Motor neuron (in vitro differentiated cells): ENCODE measurements at places on chromosomes 13 and 19.
A peak's percentile ranks its signal among the peaks of the same experiment; 100 is the strongest.

DNA sequence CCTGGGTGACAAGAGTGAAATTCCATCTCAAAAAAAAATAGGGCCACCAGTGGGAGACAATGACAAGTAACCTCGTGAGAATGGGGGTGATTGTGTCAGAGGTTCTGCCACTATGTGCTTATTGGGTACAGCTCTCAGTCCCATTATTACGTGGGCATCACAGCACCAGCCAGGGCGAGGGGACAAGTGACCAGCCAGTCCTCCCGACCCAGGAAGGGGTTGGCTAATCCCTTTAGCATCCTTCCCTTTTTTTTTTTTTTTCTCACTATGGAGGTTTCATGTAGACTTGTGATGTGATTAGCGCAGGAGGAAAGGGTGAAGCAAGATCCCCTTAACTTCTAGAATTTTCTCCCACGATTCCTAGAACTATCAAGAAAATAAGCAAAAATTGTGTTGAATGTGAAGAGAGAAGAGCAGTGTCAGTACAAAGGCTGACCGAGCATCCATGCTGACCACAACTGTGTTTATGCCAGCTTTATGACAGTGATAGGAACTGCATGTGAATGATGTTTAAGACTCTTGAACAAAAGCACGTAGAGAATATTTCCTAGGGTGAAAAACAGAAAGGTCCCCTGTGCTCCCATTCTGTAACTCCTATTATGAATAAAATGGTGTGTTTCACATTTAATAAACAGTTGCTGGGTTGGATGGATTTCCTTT, 50.0 kb downstream of the ALOX5AP start:
- no peak for ATAC-seq

GRCh38 chr19:58328999-58329398, 2.2 kb downstream of the ZSCAN22 start:
- no peak for ATAC-seq

DNA sequence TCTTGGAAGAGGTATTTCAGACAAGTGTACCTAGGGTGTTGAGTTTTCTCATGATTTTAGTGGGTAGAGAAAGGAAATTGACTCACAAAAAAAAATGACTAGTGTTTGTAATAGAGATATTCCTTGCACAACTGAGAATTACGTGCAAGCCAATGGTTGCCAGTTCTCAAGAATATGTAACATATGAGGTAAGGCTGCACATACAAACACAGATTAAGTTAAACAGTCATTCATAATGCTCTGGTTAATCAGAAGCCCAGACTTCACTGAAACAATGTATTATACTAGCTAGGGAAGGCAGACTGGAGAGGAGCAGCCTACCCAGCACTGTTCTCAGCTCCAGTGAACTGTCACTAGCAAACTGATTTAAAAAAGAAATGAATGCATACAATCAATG, 418.3 kb downstream of the DIAPH3 start:
- ATAC-seq = peak; percentile 33

DNA sequence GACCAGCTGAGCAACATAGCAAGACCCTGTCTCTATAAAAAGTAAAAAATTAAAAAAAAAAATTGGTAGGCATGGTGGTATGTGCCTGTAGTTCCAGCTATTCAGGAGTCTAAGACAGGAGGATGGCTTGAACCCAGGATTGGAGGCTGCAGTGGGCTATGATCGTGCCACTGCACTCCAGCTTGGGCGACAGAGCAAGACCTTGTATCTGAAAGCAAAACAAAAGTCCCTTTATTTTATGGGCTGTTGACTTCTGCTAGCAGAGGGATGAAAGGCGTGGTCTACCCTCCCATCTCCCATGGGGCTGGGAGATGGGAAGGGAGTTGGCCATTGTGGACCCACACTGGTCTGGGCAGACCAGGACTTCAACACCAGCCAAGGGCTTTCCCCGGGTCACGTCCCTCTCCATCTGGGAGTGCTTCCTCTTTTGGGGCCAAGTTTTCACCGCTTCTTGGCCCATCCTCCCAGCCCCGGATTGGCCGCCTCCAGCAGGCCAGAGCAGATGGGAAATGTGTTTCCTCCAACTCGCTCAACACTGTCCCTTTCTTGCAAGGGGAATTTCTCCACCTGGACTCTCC, 2.2 kb upstream of the TNFSF9 start:
- ATAC-seq = no peak

DNA sequence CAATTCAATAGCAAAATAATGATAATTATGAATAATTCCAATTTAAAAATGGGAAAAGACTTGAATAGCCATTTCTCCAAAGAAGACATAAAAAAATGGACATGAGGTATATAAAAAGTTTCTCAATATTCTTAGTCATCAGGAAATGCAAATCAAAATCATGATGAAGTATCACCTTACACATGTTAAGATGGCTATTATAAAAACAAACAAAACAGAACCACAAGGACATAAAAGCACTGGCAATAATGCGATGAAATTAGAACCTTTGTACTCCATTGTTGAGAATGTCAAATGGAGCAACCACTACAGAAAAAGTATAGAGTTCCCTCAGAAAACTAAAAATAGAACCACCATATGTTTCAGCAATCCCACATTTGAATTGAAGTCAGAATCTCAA, 1186.1 kb downstream of the SLITRK5 start:
- ATAC-seq = no peak

DNA sequence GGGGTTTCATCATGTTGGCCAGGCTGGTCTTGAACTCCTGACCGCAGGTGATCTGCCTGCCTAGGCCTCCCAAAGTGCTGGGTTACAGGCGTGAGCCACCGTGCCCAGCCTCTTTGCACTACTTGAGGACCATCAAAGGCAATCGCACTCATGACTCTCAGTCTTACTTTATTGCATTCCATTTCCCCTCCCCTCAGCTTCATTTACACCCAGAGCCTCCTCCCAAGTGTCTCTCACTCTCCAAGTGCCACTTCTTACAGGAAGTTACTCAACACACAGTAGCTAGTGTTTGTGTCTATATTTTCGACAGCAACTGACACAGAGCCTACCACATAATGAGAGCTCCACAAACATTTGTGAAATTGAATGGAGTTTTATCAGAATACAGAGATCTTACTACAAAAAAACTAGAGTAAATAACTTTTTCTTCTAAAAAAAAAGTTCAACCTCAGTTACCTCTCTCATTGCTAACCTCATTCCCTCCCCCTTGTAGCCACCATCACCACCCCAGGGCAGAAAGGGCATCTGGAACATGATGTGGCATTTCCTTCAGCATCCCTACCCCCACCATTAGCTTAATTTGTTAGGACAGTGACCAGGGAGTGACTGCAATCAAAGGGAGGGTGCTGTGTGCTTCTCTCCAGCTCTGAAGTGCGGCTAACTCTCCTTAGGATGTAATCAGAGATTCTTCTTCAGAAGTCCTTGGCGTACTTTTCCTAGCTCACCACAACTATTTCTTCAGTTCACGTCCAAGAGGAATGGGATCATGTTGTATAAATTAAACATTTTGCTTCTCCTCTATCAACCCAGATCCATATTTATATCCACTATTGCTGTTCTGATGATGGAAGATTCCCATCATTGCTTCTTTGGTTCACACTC, 17.0 kb upstream of the RUBCNL start:
- ATAC-seq = peak; percentile 59

GRCh38 chr13:91714855-91715254, 316.4 kb downstream of the GPC5 start:
- peak; percentile 72 for ATAC-seq

DNA sequence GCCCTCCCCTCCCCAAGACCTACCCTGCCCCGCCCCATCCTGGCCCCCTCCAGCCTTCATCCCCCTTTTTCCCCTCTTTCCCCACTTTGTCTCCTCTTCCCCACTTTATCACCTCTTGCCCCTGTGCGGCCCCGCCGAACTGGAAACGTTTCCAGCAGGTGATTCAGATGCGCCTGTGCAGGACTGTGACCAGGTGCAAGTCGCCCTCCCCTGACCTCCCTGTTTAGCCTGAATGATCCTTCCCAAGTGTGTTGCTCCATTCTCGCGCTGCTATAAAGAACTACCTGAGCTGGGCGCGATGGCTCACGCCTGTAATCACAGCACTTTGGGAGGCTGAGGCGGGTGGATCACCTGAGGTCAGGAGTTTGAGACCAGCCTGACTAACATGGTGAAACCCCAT, 25.9 kb downstream of the ZNF791 start:
- no peak for ATAC-seq
